Activated T-helper 1 cell treated with anti-CD3 and anti-CD28 coated beads, Interleukin-2, amount 50 U/mL, for 16 hours (primary cell): ENCODE measurements at places on chromosomes 12 and 14.

GRCh38 chr14:65191716-65192115 lies 89.4 kb upstream of the MAX start:
- no peak for DNase-seq

- no peak for DNase-seq
Observed at GRCh38 chr14:91277546-91278382, 33.3 kb upstream of the GPR68 start.

GRCh38 chr14:98954349-98955000 lies 317.5 kb downstream of the BCL11B start:
- DNase-seq = no peak

DNA sequence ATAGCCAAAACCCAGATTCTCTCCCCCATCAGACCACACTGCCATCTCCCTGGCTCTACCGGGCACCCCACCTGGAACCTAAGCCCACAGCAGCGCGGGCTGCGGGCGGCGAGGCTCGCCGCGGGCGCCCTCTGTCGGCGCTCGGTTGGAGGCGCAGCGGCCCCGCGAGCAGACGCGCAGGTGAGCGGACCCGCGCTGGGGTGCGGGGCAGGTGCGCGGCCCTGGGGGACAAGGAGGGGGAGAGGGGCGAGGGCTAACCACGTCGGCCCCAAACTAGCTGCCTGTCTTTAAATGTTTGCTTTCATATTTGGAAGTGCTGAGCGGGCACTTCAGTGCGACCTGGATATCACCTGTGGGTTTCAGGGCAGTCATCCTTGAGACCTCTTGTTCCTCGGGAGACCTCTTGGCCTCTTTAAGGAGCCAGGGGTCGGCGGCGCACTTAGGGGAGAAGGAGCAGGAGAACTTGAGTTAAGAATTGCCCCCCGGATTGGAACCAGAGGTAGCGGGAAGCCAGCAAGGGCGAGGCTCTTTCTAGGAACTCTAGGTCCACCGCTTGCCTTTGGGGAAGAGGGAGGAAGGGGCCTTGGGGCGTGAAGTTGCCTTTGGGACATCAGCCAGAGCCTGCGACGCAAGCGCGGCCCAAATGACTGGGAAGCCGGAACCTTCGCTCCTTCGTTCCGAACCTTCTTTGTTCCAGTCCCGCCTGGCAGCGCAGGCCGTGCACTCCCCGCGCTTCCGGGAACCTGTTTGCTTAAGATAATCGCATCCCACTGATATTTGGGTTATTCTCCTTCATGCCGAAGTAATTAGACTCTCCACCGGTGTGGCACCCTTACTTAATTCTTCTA lies 78.7 kb downstream of the NEDD1 start:
- DNase-seq = peak; percentile 17

DNA sequence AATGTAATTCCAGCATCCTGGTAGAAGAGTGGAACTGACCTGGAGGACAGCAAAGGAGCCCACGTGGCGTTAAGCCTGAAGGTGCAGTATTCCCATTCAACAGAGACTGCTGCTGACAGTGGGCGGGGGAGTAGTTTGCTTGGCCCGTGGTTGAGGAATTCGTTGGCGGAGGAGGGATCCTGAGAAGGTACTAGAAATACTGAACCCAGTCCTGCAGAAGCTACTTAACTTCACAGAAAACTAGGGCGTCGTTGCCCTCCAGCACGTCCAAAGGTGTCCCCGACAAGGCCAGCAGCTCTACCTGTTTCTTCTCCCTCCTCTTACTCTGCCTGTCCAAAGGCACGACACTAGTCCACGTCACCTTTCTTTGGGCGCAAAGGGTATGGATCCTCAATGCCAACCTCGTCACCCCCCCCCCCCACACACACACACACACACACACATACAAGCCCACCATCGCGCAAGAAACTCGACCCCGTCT lies 303 bp downstream of the PUS7L start:
- DNase-seq = no peak
